ENCODE measurements at places on chromosomes 12 and 14.
A peak's percentile ranks its signal among the peaks of the same experiment; 100 is the strongest.

DNA sequence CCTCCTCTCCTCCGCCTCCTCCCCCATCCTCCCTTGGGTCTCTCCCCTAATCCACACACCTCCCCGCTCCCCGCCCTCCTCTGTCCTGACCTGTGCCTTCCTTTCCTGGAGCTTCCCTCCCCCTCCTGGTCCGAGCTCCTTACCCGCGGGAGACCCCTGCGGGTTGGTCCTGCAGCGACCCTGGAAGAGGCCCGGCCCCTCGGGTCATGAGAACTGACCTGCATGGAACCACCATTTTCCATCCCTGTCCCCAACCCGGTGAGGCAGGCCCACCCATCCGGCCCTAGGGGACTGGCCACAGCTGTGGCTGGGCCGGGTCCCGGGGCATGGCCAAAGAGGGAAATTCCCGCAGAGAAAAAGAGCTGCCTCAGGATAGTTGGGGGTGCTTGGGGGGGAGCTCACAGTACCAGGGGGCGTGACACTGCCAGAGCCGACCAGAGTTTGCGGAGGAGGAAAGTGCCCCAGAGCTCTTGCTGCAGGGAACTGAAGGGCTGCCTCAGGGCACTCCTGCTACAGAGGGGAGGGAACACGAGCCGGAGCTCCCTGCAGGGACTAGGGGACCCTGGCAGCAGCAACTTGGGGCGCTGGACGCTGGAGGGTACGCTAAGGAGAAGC, 613 bp downstream of the ARHGEF40 start:
- DNase-seq, result peak; percentile 79

DNA sequence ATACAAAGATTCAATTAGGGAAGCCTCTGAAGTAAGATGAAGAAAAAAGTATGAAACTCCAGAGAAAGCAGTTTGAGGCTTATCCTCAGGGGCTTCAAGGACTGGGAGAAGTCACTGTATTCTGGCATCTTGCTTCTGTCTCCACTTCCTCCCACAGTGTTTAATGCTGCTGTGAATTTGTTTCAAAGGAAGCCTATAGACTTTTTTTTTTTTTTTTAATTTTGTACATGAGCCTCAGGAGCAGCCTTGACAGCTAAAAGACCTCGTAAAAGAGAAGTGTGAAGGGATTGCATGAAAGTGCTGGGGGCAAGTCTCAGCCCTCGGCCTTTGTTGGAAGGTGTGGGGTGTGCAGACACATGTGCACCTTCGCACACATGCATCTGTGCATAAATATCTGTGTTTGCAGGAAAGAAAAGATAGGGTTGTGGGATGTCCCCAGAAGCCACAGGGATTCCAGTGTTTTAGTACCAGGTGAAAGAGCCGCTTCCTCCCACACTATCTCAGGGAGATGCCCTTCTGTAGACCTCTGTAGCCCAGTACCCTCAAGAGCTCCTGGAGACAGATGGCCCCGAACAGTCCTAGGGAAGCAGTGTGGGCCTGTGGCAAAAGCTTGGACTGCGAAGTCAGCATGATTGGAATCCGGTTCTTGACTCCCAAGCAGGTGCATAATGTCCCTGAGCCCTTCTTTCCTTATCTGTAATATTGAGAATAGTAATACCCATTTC, 193.5 kb upstream of the BCL2L14 start:
- DNase-seq, result no peak

DNA sequence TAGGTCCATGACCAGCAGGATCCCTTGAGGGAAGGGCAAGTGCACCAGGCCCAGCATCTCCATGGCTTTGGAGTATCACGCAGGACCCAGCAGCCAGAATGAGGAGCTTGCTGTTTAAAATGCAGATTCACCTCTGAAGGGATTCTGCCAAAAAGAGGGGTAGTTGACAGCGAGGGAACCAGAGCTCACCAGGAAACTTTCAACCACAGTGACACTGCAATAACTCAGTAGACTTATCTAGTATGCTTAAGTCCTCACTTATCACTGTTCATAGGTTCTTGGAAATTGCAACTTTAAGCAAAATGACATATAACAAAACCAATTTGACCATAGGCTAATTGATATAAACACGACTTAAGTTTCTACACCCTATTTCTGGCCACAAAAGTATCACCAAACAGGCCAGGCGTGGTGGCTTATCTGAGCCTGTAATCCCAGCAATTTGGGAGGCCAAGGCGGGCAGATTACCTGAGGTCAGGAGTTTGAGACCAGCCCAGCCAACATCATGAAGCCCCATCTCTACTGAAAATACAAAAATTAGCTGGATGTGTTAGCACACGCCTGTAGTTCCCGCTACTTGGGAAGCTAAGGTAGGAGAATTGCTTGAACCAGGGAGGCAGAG, 21.4 kb upstream of the CKAP4 start:
- no peak for DNase-seq

DNA sequence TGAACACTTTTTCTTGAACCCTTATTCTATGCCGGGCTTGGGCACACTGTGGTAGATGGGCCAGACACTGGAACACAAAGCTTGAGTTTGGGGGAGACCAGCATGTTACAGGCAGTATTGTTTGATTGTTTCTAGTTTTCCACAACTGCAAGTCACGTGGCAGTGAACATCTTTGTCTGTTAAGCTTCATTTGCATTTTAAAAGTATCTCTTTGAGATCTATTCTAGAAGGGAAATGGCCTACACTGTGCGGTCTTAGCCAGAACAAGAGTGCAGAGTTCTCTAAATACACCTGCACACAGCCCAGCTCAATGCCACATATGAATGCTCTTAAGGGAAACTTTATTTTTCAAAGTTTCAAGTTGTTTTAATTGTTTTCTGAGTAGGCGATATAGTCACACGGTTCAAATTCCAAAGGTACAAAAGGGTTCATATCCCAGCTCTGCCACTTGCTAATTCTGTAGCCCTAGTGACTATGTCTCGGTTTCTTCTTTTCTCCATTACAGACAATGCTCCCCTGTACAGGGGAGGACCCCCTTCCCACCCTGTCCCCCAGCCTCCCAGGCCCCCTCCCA, 24.9 kb downstream of the RIN3 start:
- DNase-seq, result no peak

- DNase-seq, result no peak
Observed at GRCh38 chr12:43309959-43310358, 242.0 kb downstream of the ADAMTS20 start.
